ENCODE measurements at places on chromosomes 5 and 9. TPM values are rescaled to one million over a fixed set of nuclear protein-coding genes. Genes with fewer than 3 reads are reported as not detected.

Gene TMEM232
- 1.6 TPM for polyA plus RNA-seq

Gene RELL2
- polyA plus RNA-seq: 13.1 TPM

Gene FYB1
- polyA plus RNA-seq: 1.0 TPM

Gene LRRC14B
- 0.68 TPM for polyA plus RNA-seq

Gene LRRC70
- not detected for polyA plus RNA-seq

Gene MED10
- polyA plus RNA-seq: 34.8 TPM

Gene KIF24
- polyA plus RNA-seq: 9.4 TPM

Gene GRXCR2
- not detected for polyA plus RNA-seq

Gene PCDHA5
- 0.32 TPM for polyA plus RNA-seq

Gene BTNL3
- polyA plus RNA-seq: not detected

Gene CENPH
- polyA plus RNA-seq: 38.0 TPM
